ENCODE measurements at places on chromosomes 12 and 14. TPM values are rescaled to one million over a fixed set of nuclear protein-coding genes. Genes with fewer than 3 reads are reported as not detected.

- DNase-seq = no peak
Measured at GRCh38 chr14:93381644-93382043, 34.7 kb downstream of the COX8C start.

GRCh38 chr12:47366157-47366556 is 286.4 kb upstream of the AMIGO2 start:
- no peak for DNase-seq

- DNase-seq = peak; percentile 81
Measured at GRCh38 chr12:60148831-60149230, 553.0 kb downstream of the SLC16A7 start.

- DNase-seq = no peak
Measured at GRCh38 chr12:5773550-5773949, 171.5 kb downstream of the ANO2 start.

DNA sequence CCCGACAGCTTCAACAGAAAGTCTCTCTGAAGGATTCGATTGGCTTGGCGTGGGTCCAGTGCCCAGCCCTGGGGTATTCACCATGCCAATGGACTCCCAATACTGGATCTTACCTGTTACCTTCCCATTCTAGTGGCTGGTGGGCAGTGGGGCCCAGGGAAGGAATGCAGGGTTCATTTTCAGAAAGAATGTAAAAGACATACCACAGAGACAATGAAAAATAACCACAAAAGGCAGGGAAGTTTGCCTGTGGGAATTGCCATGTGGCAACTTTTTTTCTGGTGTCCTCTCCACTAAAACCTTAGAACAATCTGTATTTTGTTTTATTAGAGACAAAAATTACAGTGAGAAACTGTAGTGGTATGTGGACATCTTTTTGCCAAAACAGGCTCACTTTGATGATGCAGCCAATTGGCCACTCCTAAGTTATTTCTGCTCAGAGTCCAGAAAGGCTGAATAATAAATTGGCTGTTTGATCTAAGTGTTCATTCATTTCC is 55.2 kb downstream of the PTGER2 start:
- peak; percentile 94 for DNase-seq

Gene SETD3
- total RNA-seq = 38.3 TPM

Gene PLEKHD1
- under 0.01 TPM for total RNA-seq

DNA sequence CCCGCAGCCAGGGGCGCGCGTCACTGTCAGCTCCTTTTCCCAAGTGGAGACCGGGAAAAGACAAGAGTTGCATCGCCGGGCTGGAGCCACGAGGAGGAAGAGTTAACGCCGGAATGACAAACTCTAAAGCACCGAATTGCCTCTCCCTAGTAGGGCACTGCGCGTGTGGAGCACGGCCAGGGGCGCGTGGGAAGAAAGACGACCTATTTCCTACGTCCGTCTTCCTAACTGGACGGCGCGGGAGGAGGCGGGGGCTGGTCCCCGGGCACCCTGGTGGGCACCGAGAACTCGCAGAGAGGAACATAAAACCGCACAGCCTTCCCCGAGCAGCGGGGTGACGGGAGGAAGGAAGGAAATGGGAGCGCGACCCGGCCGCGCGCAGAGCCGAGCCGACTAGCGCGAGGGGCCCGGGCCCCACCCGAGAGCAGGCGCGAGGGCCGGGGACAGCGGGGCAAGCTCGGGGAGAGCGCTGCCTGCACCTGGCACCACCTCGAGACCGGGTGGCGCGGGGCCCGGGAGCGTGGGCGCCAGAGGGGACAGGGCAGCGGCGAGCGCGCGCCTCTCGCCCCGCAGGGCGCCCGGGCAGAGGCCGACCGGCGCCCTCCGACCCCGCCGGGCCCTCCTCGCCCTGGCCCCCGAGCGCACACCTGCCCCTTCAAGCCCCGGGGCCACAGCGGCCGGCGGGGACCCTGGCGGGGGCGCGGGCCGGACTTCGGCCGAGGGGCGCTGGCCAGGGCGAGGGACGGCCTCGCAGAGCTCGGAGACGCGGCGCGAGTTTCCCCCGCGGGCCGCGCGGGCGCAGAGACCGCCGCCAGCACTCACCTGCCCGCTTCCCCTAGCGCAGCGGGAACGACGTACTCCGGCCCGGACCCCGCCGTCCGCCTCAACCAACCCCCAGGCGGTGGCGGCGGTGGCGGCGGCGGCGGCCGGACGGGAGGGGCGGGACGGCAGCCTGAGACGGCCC is at the start of gene SETD3:
SETD3 (minus strand) TSS at position 954 of the 964 bp plus-strand sequence. CDS start 15,054 bp downstream, outside the sequence.
- DNase-seq = peak; percentile 46

GRCh38 chr14:71432334-71433110 is 499.7 kb upstream of the RGS6 start:
- no peak for DNase-seq

Data from fibroblast of lung (primary cell).